ENCODE measurements at places on chromosomes 3 and 15.

- no peak for DNase-seq
These were observed 2.6 kb upstream of the NFKBIZ start for GRCh38 chr3:101846709-101847108.

GRCh38 chr15:84598250-84598649 lies 2.6 kb upstream of the ZSCAN2 start:
- DNase-seq = no peak

DNA sequence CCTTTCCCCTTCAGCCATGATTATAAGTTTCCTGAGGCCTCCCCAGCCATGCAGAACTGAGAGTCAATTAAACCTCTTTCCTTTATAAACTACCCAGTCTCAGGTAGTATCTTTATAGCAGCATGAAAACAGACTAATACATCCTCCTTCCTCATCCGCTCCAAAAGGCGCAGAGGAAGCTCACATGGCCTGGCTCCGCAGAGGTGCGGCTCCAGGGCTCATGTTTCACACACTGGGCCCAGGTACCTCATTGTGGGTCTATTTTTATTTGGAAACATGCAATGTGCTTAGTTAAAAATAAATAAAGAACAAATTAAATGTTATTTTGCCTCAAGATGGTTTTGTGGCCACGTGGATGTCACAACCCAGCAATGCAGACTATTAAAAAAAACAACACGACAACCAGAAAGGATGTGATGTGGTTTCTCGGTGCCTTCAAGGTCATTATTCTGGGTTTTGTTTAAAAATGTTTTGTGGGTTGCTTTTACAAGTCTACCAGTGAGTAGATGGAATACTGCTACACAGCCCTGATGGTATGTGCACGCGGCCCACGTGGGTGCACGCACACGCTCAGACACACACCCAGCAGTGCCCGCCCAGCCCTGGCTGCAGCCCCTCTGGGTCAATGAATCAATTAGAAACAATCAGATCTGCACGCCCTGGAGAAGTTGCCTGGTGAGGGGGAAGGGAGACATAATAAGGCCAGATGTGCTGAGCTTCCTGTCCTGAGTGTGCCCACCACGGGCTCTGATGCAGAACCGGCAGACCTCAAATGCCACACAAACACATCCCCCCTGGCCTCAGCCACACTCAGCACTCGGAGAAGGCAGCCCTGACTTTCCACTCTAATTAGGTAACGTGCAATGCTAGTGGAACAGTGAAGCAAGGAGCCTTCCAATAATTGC lies 140.1 kb downstream of the ADAMTS17 start:
- DNase-seq = no peak

DNA sequence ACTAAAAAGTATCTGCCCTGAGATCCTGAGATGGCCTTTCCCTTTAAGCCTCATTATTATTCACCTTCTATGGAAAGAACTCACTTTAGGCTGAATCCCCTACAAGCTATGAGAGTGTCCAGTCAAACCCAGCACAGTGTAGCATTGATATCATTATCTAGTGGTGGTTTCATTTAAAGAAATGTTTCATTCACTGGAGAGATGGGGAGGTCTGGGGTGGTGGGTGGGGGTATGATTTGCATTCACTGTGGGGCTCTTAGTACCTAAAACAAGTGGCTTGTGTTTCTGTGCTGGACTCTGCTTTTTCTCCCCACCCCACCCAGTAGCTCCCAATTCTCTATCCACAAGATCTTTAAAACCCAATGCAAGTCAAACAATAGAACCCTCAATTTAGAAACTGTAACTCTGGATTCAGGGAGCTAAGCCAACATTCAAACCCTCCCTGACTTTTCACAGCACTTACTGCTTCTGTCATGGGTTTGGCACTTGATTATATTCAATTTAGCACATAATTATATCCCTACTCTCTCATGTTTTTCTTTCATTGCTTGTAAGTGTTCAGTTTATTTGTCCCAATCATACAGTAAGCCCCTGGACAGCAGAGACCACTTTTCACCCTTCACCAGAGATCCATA lies 310.5 kb upstream of the THBS1 start:
- no peak for DNase-seq

DNA sequence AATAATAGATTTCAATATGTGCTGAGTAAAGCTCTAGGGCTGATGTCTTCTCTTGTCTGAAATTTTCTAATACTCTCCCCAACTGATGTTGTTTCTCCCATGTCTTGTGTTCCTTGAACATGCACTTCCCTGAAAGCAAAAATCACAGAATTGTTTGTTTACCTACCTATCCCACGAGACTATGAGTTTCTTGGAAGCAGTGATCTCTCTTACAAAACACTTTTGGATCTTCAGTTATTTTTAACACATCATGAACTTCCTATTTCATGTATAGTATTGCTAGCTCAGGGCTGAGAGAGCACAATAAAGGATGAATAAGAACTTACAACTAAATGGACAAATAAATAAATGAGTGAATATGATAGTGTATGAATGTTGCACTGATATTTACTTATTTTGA lies 365.0 kb downstream of the ROBO2 start:
- DNase-seq = no peak

DNA sequence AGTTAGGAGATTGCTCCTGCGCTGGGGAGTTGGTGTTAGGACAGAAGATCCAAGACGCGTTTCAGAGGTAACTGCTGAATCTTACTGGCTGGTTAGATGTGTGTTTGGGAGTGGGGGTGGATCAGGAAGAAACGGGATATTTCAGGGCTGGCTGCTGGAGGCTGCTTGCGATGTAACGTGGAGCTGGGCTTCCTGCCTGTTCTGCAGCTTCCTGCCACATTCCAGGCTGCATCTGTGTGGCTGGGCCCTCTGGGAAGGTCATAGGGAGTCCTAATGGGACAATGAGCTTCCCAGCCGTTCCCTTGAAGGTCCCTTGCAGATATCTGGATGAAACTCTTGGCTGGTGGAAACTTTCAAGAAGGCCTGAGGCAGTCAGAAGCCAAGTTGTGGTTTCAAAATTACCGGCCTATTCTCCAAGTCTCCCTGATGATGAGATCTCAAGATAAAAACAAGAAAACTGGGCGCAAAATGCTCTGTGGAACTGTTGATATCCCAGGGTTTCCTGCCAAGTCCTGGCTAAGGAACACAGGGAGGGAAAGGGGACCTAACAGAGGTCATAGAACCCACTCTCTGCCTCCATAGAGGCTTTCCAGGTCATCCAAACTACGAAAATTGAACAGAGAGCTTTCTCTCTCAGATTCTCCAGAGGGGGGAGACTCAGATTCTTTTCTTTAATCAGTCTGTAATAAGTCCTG lies 67.0 kb downstream of the NOX5 start:
- DNase-seq = no peak

DNA sequence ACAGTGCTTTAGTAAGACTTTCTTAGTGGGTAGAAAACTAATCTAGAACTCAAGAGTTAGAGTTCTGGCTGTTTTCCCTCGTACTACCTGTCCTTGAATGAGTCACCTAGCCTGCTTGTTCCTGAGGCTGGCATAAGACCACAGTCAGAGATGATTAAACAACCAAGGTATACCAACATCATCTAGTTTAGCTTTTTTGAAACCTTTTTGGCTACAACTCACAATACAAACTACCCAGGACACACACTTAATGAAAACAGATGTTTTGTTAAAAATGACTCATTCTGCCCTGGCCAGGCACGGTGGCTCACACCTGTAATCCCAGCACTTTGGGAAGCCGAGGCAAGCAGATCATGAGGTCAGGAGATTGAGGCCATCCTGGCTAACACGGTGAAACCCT lies 4.6 kb downstream of the MCCC1 start:
- no peak for DNase-seq
